8988T (cell line): ENCODE measurements at places on chromosomes 12 and 14.

DNA sequence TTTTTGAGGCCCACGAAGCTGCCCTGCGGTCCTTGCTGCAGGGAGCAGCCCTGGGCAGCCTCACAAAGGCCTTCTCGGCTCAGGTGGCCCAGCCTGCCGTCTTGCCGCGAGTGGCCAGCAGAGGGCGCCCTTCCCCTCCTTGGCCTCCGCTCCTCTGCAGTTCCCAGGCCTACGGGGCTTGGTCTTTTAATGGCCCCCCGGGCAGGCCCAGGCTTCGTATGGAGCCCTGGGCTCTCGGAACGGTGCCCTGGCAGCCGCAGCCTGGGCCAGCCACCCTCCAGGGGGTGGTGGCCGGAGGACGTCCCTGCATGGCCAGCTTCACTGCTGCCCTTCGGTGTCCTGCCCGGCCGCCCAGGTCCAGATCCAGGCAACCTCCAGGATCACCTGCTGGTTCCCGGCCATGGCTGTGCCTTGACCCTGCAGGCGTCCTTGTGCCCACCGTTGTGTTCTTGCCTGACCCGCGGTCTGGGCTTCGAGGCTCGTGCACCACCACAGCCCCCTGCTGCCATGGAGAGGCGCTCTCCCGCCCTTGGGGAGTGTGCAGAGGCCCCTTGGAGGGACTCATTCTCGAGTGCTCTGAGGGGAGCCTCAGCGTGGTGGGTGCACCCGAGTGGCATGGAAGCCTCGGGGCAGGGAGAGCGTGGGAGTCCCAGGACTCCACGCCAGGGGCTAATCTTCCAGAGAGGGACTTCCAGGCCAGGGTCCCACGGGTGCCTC is 9.4 kb downstream of the ASPG start:
- peak; percentile 92 for DNase-seq

DNA sequence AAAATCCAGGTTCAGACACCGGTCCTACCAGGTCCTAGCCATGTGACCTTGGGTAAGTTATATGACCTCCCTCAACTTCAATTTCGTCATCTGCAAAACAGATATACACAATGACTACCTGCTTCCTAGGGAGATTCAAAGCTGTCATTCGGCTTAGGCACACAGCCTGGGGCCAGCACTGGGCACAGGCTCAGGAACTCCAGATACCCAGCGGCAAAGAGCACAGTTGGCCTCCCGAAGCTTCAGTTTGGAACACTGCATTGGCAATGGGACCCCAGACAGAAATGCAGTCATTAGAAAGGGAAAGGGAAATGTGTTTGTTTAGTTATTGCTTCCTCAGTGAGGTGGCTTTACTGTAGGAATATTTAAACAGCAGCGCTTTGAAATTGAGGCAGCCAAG is 11.4 kb downstream of the PLEKHG6 start:
- DNase-seq = no peak

GRCh38 chr14:103108749-103109207 is 14.3 kb downstream of the EXOC3L4 start:
- no peak for DNase-seq

GRCh38 chr14:29846339-29847055 is 81.2 kb downstream of the PRKD1 start:
- DNase-seq = no peak

DNA sequence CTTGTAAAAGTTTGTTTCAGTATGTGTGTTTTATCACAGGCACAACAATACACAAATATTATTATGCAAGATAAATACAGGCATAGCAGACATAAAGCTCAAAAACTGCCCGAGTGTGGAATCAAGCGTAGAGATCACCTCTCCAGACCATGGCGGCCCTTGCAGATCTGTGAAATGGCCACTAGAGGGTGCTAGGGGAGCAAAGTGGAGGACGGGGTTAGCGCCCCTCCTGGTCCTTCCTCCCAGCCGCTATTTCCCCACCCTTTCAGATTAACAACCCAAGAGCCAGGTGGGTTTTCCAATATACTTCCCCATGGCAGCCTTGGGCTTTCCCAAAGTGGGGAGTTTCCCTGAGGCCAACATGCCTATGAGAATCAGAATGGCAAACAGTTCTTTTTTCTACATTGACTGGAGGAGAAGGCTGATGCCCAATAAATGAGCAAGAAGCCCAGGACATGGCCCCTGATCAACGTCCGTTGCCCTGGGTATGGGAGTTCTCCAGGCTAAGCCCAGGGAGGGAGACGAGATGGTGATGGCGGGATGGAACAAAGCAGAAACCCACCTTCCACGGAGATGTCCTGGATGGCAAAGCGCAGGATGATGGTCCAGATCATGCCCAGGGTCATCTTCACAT is 67.4 kb downstream of the ACTN1 start:
- DNase-seq = peak; percentile 84

- no peak for DNase-seq
Measured at GRCh38 chr12:53657041-53657440, 18.8 kb downstream of the ATP5MC2 start.

GRCh38 chr12:50110127-50110761 is 1.8 kb upstream of the COX14 start:
- DNase-seq = no peak

DNA sequence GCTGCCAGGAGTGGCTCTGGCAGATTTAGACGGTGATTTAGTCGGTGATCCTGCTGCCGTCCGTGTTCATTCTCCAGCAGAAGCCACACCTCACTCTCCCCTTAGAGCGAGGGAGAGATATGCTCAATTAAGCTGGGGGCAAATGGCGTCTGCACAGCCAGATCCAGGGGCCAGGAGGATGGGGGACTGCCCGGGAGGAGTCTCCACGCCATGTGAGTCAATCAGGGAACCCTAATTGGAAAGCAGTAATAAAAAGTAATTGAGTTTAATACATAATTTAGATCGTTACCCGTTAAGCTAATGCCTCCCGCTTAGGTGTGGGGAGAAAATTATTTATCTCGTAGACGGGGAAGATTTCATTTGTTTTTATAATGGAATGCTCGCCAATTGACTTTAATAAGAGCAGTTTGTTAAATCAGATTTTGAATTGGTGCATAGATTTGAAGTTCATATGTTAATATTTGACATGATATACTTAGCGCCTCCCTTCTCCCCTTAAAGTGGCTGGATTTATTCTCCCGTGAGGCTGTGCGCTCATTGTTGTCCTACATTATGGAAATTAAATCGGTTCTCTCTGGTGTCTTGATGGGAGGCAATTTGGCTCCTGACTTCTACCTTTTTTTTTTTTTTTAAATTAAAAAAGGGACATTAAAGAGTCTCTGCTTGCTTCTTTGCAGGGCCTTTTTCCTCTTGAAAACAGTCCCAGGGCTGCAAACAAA is 104.9 kb upstream of the C14orf180 start:
- DNase-seq = no peak

DNA sequence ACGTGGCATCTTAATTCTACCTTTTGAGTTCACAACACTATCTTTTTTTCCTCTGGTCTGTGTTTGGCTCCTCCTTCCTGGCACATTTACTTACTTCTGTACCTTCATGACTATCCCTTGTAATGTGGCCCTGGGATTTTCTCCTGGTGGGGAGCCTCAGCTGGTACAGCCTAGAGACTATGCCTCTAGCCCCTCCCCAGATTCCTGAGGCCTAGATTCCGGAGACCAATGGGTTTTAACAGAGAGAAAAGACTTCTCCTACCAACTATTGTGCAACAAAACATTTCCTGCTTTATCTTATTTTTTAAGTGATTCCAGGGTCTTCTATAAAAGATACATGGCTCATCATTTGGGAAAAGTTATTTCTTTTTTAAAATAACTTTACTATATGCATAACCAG is 216.2 kb upstream of the KRR1 start:
- no peak for DNase-seq
